ENCODE measurements at places on chromosomes 5 and 9. TPM values are rescaled to one million over a fixed set of nuclear protein-coding genes. Genes with fewer than 3 reads are reported as not detected.

DNA sequence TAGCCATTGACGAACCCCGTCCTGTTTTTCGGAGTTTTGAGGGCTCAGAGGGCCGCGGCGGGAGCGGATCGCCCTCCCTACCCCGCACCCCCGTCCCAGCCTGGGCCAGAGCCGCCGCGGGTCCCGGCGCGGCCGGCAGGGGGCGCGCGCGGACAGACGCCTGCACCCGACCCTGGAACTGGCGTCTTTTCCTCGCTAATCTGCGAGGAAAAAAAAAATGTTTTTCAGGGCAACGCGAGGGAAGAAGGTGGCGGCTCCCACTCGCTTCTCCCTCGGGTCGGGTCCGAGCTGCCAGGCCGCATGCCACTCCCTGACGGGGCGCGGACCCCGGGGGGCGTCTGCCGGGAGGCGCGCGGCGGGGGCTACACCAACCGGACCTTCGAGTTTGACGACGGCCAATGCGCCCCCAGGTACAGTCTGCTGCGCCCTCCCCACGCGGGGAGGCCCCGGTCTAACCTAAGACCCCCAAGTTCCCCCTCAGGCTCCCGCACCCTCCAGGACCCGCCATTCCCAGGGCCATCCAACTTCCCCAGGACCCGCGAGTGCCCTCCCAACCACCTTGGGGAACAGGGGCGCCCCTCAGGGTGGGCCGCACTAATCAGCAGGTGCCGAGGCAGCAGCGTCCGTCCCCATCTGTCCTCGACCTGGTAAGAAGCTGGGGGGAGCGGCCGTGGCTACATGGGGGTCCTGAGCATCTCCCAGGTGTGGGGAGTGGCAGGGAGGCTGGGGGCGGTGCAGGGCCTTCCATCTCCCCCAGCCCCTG lies at the start of gene KCNT1:
Gene KCNT1, plus strand, starts transcription at position 227 of the 763 bp plus-strand sequence. Its CDS starts 74 bp downstream, at position 301.
- no peaks in the 10 kb centered on the region for H3K36me3 ChIP-seq
- H3K27ac ChIP-seq = no peak within 1 kb of the TSS
- H3K4me3 ChIP-seq = no peak within 1 kb of the TSS
- H3K27me3 ChIP-seq = peaks cover 63% of the 10 kb centered on the region

- H3K4me3 ChIP-seq = peak overlapping the region; percentile 55
- no peaks in the 10 kb centered on the region for H3K36me3 ChIP-seq
- DNase-seq = peak; percentile 83
- H3K27me3 ChIP-seq = no peaks in the 10 kb centered on the region
- H3K4me1 ChIP-seq = no peaks in the 10 kb centered on the region
- peak overlapping the region; percentile 96 for H3K27ac ChIP-seq
These were observed 11.8 kb downstream of the ITGA1 start for GRCh38 chr5:52799358-52799982.

DNA sequence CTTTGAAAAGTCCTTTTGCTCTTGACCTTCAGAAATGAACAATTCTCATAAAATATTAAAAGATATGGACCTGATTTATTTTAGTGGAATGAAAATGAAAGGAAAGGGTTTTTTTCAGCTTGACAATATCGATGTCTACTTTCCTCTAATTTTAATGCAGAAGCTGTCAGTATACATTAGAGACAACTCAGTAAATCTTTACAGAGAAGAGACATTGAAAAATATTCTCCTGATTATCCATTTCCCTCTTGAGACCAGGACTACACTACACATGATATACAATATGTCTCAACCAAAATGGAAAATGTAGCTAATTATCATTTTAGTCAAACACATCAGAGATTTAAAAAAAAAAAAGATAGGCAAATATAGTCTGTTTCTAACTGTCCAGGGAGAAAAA lies 288.5 kb upstream of the NUDT12 start:
- H3K36me3 ChIP-seq = no peaks in the 10 kb centered on the region
- no peak overlapping the region for H3K4me3 ChIP-seq
- no peaks in the 10 kb centered on the region for H3K4me1 ChIP-seq
- no peak overlapping the region for H3K27ac ChIP-seq
- DNase-seq = no peak
- no peaks in the 10 kb centered on the region for H3K27me3 ChIP-seq

- DNase-seq = no peak
- H3K4me1 ChIP-seq = no peaks in the 10 kb centered on the region
- H3K36me3 ChIP-seq = no peaks in the 10 kb centered on the region
These were observed 50.1 kb upstream of the SIMC1 start for GRCh38 chr5:176188085-176188484.

- H3K4me1 ChIP-seq = peaks cover 46% of the 10 kb centered on the region
- peaks cover 13% of the 10 kb centered on the region for H3K36me3 ChIP-seq
- H3K4me3 ChIP-seq = no peak overlapping the region
- H3K27ac ChIP-seq = no peak overlapping the region
- DNase-seq = no peak
- H3K27me3 ChIP-seq = no peaks in the 10 kb centered on the region
These were observed 61.4 kb downstream of the WDR41 start for GRCh38 chr5:77430726-77431125.

- no peaks in the 10 kb centered on the region for H3K27me3 ChIP-seq
- peaks cover 18% of the 10 kb centered on the region for H3K36me3 ChIP-seq
- DNase-seq = peak; percentile 72
- peaks cover 70% of the 10 kb centered on the region for H3K4me1 ChIP-seq
- peak overlapping the region; percentile 99 for H3K27ac ChIP-seq
These were observed 6.6 kb downstream of the NINJ1 start for GRCh38 chr9:93127395-93127911.

DNA sequence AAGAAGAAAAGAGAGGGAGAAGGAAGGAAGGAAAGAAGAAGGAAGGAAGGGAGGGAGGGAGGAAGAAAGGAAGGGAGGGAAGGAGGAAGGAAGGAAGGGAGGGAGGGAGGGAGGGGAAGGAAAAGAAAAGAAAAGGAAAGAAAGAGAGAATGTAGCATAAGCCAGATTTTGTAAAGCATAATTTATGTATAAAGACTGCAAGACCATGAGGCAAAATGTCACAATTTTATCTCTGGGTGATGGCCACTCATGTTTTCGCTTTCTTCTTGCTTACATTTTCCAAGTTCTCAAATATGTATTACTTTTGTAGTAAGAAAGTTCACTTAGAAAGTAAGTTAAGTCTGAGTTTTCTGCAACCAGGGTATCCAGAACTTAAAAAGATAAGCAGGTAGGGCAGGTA lies 3.4 kb upstream of the RNF183 start:
- no peaks in the 10 kb centered on the region for H3K27me3 ChIP-seq
- DNase-seq = no peak
- no peak overlapping the region for H3K27ac ChIP-seq
- peaks cover 5% of the 10 kb centered on the region for H3K4me1 ChIP-seq
- no peak overlapping the region for H3K4me3 ChIP-seq

- no peaks in the 10 kb centered on the region for H3K36me3 ChIP-seq
- no peak for DNase-seq
- H3K27me3 ChIP-seq = no peaks in the 10 kb centered on the region
- H3K4me1 ChIP-seq = no peaks in the 10 kb centered on the region
- H3K4me3 ChIP-seq = no peak overlapping the region
- no peak overlapping the region for H3K27ac ChIP-seq
These were observed 12.2 kb downstream of the CDH18 start for GRCh38 chr5:19975795-19976194.

DNA sequence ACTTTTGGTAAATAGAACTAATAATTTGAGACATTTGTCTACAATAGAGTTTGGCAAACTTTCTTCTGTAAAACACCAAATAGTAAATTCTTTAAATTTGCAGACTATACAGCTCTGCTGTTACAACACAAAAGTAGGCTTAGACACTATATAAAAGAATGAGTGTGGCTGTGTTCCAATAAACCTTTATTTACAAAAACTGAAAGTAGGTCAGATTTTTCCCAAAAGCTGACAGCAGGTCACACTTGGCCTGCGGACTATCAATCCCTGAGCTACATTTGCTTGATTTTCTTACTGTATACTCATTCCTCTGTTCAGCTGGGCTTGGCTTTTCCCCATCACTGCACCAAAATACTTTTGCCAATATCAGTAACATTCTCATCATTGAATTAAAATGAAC lies 189.4 kb downstream of the COMMD10 start:
- no peaks in the 10 kb centered on the region for H3K36me3 ChIP-seq
- H3K4me3 ChIP-seq = no peak overlapping the region
- no peak for DNase-seq
- no peaks in the 10 kb centered on the region for H3K27me3 ChIP-seq
- H3K27ac ChIP-seq = no peak overlapping the region
- H3K4me1 ChIP-seq = peaks cover 16% of the 10 kb centered on the region

GRCh38 chr5:443239-444151 lies 519 bp downstream of the EXOC3 start:
- H3K4me3 ChIP-seq = peak overlapping the region; percentile 83
- peak; percentile 66 for DNase-seq
- peaks cover 6% of the 10 kb centered on the region for H3K36me3 ChIP-seq
- H3K27ac ChIP-seq = peak overlapping the region; percentile 84
- peaks cover under 1% of the 10 kb centered on the region for H3K27me3 ChIP-seq

- H3K27ac ChIP-seq = no peak overlapping the region
- DNase-seq = no peak
- H3K36me3 ChIP-seq = no peaks in the 10 kb centered on the region
- no peaks in the 10 kb centered on the region for H3K27me3 ChIP-seq
These were observed 77.2 kb downstream of the MLLT3 start for GRCh38 chr9:20545023-20545622.

DNA sequence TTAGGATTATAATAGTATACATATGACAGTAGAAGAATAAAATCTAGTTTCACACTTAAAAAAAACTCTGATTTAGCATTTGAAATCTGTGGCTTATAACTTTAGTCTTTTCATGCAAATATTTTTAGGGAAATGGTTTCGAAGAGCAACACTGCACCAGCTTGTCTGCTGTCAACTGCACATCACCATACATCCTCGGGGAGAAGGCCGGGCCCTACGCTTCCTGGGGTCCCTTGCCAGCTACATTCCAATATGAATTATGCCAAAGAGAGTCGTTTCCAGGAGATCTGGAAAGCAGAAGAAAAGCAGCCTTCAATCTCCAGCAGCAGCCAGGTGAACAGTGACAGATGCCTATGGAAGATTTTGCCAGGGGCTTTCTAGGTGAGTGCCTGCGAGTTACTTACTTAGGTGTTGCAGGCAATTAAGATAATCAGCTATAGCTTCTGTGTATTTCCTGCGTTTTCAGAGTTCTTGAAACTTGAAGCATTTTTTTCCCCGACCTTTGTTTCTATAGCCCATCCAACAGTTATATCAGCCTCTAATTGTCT lies 166.8 kb downstream of the TRPM3 start:
- no peaks in the 10 kb centered on the region for H3K4me1 ChIP-seq
- H3K27me3 ChIP-seq = no peaks in the 10 kb centered on the region
- no peak overlapping the region for H3K27ac ChIP-seq

- no peak overlapping the region for H3K4me3 ChIP-seq
- H3K27ac ChIP-seq = no peak overlapping the region
- no peaks in the 10 kb centered on the region for H3K27me3 ChIP-seq
- DNase-seq = no peak
- no peaks in the 10 kb centered on the region for H3K4me1 ChIP-seq
- H3K36me3 ChIP-seq = no peaks in the 10 kb centered on the region
These were observed 32.3 kb upstream of the WDR38 start for GRCh38 chr9:124820698-124821623.

DNA sequence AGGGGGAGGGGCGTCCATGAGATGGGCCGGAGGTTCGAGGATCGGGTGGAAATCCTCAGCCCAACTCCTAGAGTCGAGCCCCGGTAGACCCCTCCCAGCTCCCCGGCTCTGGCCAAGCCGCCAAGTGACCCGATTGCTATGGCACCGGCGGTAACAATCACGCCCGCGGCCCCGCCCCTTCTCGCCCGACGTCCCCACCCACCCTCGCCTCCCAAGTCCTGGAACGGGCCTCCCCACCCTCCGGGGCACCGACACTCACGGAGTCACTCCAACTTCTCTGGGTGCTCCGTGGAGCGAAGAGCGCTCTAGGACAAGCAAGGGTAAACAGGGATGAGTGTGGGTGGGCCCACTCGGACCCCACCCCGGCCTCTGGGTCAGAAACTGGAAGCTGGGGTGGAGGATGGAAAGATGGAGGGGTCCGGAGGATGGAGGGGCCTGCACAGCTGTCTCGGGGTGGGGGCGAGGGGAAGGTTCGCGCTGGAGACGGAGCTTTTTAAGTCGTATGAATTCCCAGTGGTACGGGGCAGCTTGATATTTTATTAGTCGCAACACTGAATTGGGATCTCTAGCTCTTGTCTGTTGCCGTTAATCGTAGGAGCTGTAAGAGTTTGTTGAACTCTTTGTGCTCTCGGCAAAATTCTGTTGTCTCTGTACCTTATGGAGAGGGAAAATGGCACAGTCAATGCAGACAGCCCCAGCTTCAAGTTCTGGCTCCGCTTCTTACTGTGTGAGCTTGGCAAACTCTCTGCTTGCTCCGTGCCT lies at the start of gene SPACA9:
Gene SPACA9, plus strand, starts transcription at position 204 of the 762 bp plus-strand sequence. CDS start 5,050 bp downstream, outside the sequence.
- H3K27ac ChIP-seq = peak within 1 kb of the TSS; percentile 90
- H3K4me1 ChIP-seq = peaks cover 4% of the 10 kb centered on the region
- no peaks in the 10 kb centered on the region for H3K36me3 ChIP-seq

DNA sequence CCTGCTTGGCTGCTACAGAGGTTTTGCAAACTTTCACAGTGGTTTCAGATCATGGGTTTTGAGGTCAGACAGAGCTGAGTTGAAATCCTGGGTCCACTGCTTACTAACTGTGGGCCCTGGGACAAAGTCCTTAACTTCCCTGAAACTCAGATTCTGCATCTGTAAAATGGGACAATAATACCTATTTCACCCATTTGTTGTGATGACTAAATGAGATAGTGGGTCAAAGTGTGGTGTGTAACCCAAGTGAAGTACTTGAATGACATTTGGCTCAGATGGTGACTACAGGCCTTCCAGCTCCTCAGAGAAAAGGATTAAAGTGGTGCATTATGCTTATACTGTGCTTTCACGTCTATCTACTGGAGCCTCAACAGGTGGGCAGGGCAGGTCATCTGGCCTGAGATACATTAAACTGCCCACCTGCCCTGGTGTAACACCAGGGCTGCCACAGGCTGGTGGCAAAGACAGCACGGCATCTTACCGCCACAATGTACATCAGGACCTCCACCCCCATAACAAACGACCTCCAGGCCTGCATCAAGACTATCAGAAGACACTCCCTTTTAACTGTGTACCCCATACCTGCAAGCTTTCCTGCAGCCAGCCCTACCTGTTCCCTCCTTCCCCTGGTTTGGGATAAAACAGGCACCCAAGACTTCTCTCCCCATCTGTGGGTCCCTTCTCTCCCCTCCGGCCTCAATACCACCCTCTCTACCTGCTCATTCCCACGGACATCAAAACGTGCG lies 846 bp upstream of the TRAF1 start:
- H3K36me3 ChIP-seq = no peaks in the 10 kb centered on the region
- H3K27me3 ChIP-seq = no peaks in the 10 kb centered on the region
- peak; percentile 25 for DNase-seq

- H3K4me3 ChIP-seq = no peak overlapping the region
- DNase-seq = no peak
- no peak overlapping the region for H3K27ac ChIP-seq
- no peaks in the 10 kb centered on the region for H3K4me1 ChIP-seq
- H3K36me3 ChIP-seq = no peaks in the 10 kb centered on the region
- H3K27me3 ChIP-seq = no peaks in the 10 kb centered on the region
These were observed 15.5 kb downstream of the ADAMTS16 start for GRCh38 chr5:5155617-5156016.

- no peak overlapping the region for H3K27ac ChIP-seq
- H3K4me3 ChIP-seq = no peak overlapping the region
- H3K27me3 ChIP-seq = no peaks in the 10 kb centered on the region
- DNase-seq = no peak
- H3K4me1 ChIP-seq = no peaks in the 10 kb centered on the region
These were observed 16.9 kb downstream of the TEK start for GRCh38 chr9:27125936-27126335.

- no peaks in the 10 kb centered on the region for H3K27me3 ChIP-seq
- no peaks in the 10 kb centered on the region for H3K36me3 ChIP-seq
- no peak for DNase-seq
- H3K4me3 ChIP-seq = no peak overlapping the region
These were observed 199.3 kb upstream of the CDH6 start for GRCh38 chr5:30994176-30994575.

The MYO10 gene
- total RNA-seq = 3.9 TPM

The TRPM6 gene
- 0.41 TPM for total RNA-seq

The PRR16 gene
- 5.7 TPM for total RNA-seq

The EPB41L4B gene
- 0.81 TPM for total RNA-seq

The EDIL3 gene
- total RNA-seq = 38.3 TPM

All from sigmoid colon (tissue), 7 donors.